Natural killer cell (primary cell): ENCODE measurements at places on chromosomes 7 and 10. TPM values are rescaled to one million over a fixed set of nuclear protein-coding genes. Genes with fewer than 3 reads are reported as not detected.

- H3K27ac ChIP-seq, result no peak overlapping the region
- no peak for DNase-seq
- no peaks in the 10 kb centered on the region for H3K4me1 ChIP-seq
- no peak overlapping the region for H3K4me3 ChIP-seq
- peaks cover 7% of the 10 kb centered on the region for H3K27me3 ChIP-seq
- H3K36me3 ChIP-seq, result no peaks in the 10 kb centered on the region
Observed at GRCh38 chr7:93212881-93213280, 13.4 kb downstream of the HEPACAM2 start.

DNA sequence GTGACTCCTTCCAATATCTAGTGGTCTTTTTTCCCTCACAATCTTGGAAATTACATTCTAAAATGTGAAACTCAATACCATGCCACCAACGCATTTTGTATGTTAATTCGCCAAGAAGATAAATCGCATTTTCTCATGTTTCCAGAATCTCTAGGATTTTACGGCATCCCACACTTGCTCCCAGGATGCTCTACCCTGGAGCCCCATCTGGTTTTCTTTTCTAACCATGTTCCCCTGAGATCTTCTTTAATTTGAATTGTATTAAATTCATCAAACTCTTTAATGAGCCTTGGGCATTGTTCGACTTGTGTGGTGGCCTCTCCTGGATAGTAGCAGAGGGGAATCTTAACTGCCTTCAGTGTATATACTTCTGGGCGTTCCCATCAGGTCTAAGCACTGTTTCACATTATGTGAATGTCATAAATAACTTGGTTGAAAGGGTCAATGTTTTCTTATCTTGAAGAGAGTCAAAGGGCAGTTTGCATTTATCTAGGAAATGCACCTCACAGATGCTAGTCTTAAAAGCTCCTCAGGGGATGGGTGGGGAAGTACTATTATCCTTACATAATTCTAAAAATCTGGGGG is 169.1 kb upstream of the MEOX2 start:
- H3K27me3 ChIP-seq, result no peaks in the 10 kb centered on the region
- H3K27ac ChIP-seq, result no peak overlapping the region
- H3K4me1 ChIP-seq, result no peaks in the 10 kb centered on the region
- no peak overlapping the region for H3K4me3 ChIP-seq

- no peaks in the 10 kb centered on the region for H3K36me3 ChIP-seq
- no peaks in the 10 kb centered on the region for H3K4me1 ChIP-seq
- no peak overlapping the region for H3K27ac ChIP-seq
Observed at GRCh38 chr7:22267930-22268615, 88.9 kb downstream of the RAPGEF5 start.

Gene LGI1
- total RNA-seq, result not detected

Gene HPSE2
- not detected for total RNA-seq

GRCh38 chr10:113947184-113948041 is 93.0 kb downstream of the NHLRC2 start:
- H3K4me3 ChIP-seq, result no peak overlapping the region
- H3K4me1 ChIP-seq, result peaks cover 2% of the 10 kb centered on the region
- DNase-seq, result no peak
- H3K27ac ChIP-seq, result no peak overlapping the region
- H3K27me3 ChIP-seq, result no peaks in the 10 kb centered on the region

Gene PITX3
- not detected for total RNA-seq

DNA sequence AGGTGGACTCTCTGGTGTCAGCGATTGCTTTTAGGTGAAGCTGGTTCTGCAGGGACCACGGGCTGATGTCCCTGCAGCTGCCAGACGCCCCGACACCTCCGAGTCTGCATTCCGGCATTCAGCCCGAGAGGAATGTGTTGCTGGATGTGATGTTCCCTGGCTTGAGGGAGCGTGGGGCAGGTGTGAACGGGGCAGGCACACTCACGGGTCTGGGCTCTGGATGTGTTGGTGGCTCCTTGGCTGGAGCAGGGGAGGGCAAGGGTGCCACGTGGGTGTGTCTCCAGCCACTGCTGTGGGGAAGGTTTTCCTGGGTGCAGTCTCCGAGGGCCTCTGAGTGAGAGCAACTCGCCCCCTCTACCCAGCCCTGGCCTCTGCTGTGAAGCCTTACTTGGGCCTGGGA is 140.5 kb downstream of the CAMK1D start:
- H3K36me3 ChIP-seq, result no peaks in the 10 kb centered on the region
- no peak for DNase-seq
- H3K4me1 ChIP-seq, result peaks cover 4% of the 10 kb centered on the region
- H3K27me3 ChIP-seq, result no peaks in the 10 kb centered on the region

- H3K4me3 ChIP-seq, result no peak overlapping the region
- H3K4me1 ChIP-seq, result no peaks in the 10 kb centered on the region
- H3K27ac ChIP-seq, result no peak overlapping the region
Observed at GRCh38 chr7:88089561-88089960, 130.3 kb downstream of the SRI start.

DNA sequence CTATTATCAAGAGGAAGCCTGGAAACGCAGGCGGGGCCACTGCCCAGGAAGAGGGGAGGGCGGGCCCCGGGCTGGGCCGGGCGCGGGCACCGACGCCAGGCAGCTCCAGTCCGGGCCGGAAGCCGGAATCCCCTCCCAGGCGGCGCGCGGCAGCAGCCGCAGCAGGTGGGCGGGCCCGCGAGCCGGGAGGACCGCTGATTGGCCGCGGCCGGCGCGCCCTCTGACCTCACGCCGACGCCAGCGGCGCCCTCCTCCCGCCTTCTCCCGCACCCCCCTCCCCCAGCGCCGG is 438 bp downstream of the BCL7B start:
- peak overlapping the region; percentile 99 for H3K27ac ChIP-seq
- H3K27me3 ChIP-seq, result no peaks in the 10 kb centered on the region
- H3K36me3 ChIP-seq, result peaks cover 2% of the 10 kb centered on the region

DNA sequence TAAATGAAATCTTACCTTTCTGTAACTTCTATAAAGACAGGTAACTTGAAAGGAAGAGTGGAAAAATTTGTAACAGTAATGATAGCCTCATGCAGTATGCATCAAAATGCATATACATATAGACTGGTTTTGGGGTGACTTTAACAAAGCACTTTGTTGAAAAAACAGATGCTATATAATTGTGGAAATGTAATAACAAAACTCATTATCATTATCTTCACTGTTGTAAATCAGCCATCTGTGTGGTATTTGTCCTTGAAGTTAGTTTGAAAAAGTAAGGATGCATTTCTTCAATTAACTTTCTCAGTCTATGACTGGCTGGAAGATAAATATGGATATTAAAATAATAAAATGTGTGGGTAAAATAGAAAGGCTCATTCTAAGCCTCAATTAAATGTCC is 6.1 kb upstream of the DGKB start:
- H3K27ac ChIP-seq, result no peak overlapping the region
- no peaks in the 10 kb centered on the region for H3K36me3 ChIP-seq
- DNase-seq, result no peak
- H3K27me3 ChIP-seq, result no peaks in the 10 kb centered on the region
- no peaks in the 10 kb centered on the region for H3K4me1 ChIP-seq

DNA sequence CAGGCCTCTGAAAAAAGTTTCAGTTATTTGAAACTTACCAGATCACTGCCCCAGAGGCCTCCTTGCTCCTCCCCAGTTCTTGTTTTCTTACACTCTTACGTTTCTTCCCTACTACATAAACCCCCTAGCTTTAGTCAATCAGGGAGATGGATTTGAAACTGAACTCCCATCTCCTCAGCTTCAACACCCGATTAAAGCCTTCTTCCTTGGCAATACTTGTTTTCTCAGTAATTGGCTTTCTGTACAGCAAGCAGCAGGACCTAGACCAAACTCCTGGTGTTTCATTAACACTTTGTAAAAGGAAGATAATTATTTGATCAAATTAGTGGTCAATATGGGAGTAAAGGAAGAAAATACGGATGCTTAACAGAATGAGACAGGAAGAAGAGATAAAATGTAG is 870.4 kb downstream of the PCDH15 start:
- no peaks in the 10 kb centered on the region for H3K36me3 ChIP-seq
- H3K27ac ChIP-seq, result no peak overlapping the region
- H3K4me1 ChIP-seq, result no peaks in the 10 kb centered on the region

- H3K27me3 ChIP-seq, result no peaks in the 10 kb centered on the region
- no peaks in the 10 kb centered on the region for H3K36me3 ChIP-seq
- no peak overlapping the region for H3K27ac ChIP-seq
- no peak for DNase-seq
- no peak overlapping the region for H3K4me3 ChIP-seq
- H3K4me1 ChIP-seq, result no peaks in the 10 kb centered on the region
Observed at GRCh38 chr10:43866712-43867111, 218.0 kb upstream of the ZNF32 start.

- no peak for DNase-seq
- H3K36me3 ChIP-seq, result no peaks in the 10 kb centered on the region
- H3K4me1 ChIP-seq, result no peaks in the 10 kb centered on the region
- H3K27me3 ChIP-seq, result no peaks in the 10 kb centered on the region
Observed at GRCh38 chr10:84848967-84849366, 520.6 kb downstream of the CCSER2 start.

- no peak overlapping the region for H3K4me3 ChIP-seq
- H3K4me1 ChIP-seq, result no peaks in the 10 kb centered on the region
- H3K27me3 ChIP-seq, result no peaks in the 10 kb centered on the region
- H3K36me3 ChIP-seq, result no peaks in the 10 kb centered on the region
- no peak for DNase-seq
Observed at GRCh38 chr7:41378156-41378555, 324.7 kb downstream of the INHBA start.

Gene CUBN
- total RNA-seq, result 5.6 TPM

GRCh38 chr7:152093717-152094116 is 68.2 kb downstream of the GALNT11 start:
- no peaks in the 10 kb centered on the region for H3K27me3 ChIP-seq
- H3K4me1 ChIP-seq, result no peaks in the 10 kb centered on the region
- no peak for DNase-seq
- H3K27ac ChIP-seq, result no peak overlapping the region

- no peak overlapping the region for H3K4me3 ChIP-seq
- no peak for DNase-seq
- H3K36me3 ChIP-seq, result no peaks in the 10 kb centered on the region
- H3K27me3 ChIP-seq, result no peaks in the 10 kb centered on the region
- no peaks in the 10 kb centered on the region for H3K4me1 ChIP-seq
- H3K27ac ChIP-seq, result no peak overlapping the region
Observed at GRCh38 chr10:81215498-81215897, 659.5 kb upstream of the NRG3 start.

DNA sequence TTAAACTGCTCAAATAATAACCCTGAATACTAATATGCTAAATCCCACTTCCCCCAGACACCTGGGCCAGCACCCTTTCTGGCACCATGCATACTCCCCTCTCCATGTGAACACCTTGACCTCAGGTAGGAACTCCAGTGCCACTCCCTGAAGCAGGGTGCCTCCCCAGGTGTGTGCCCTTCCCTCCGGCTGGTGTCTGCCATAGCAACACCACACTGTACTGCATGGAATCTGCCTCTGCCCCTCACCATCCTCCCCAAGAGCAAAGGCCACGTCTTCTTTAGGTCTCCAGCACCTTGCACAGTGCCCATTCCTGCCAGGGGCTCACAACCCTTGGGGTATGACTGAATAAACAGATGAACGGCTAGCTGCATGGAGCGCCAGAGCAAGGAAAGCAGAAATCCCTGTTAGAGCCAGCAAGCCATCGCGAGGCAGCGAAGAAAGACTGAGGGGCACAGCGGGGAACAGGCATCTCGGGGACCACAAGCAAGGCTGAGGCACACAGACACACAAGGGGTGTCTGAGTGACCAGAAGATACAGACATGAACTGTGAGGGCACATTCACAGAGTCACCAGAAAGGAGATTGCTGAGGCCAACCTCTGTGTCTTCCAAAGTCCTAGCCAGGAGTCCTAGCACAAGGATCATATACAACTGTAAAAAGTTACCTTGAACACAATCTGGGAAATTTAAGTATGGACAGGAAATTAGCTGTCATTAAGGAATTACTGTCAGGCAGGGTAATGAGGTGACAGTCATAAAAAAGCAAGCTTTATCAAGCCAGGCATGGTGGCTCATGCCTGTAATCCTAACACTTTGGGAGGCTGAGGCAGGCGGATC is 25.7 kb downstream of the COBL start:
- H3K27ac ChIP-seq, result no peak overlapping the region
- no peaks in the 10 kb centered on the region for H3K4me1 ChIP-seq
- no peak overlapping the region for H3K4me3 ChIP-seq
- no peaks in the 10 kb centered on the region for H3K27me3 ChIP-seq
- no peaks in the 10 kb centered on the region for H3K36me3 ChIP-seq

Gene LOXL4
- not detected for total RNA-seq

Gene ARHGAP12
- 35.1 TPM for total RNA-seq

- peaks cover 18% of the 10 kb centered on the region for H3K27me3 ChIP-seq
- no peaks in the 10 kb centered on the region for H3K36me3 ChIP-seq
- no peak overlapping the region for H3K27ac ChIP-seq
- DNase-seq, result no peak
Observed at GRCh38 chr10:114402233-114402632, 2.1 kb downstream of the AFAP1L2 start.

Gene PNLIPRP1
- not detected for total RNA-seq

Gene DRGX
- total RNA-seq, result not detected

GRCh38 chr7:34130558-34131295 is 225.4 kb downstream of the BMPER start:
- H3K27me3 ChIP-seq, result no peaks in the 10 kb centered on the region
- H3K4me1 ChIP-seq, result no peaks in the 10 kb centered on the region
- DNase-seq, result no peak
- no peak overlapping the region for H3K27ac ChIP-seq
- no peaks in the 10 kb centered on the region for H3K36me3 ChIP-seq

DNA sequence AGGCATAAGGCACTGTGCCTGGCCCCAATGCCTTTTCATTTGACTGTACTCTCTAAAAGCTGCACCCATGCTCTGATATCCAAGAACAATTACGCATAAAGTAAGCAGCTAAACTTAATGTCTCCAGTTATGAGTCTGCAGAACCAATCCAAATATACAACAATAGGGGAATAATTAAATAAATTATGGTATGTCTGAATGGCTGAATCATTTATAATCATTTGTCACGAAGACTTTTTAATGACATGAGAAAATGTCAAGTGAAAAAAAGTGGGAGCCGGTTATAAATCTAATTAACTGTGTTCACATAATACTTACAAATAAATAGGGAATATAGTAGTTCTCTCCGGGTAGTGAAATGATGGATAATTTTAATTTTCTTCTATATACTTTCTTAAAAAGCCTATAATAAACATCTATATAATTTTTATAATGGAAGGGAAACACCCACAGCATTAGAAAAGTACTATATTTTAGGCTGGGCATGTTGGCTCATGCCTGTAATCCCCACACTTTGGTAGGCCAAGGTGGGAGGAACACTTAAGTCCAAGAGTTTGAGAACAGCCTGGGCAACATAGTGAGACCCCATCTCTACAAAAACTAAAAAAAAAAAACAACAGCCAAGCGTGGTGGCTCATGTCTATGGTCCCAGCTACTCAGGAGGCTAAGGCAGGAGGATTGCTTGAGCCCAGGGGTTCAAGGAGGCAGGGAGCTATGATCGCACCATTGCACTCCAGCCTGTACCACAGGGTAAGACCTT is 14.2 kb downstream of the SLC37A3 start:
- DNase-seq, result no peak
- H3K4me1 ChIP-seq, result no peaks in the 10 kb centered on the region
- H3K36me3 ChIP-seq, result peaks cover 5% of the 10 kb centered on the region
- no peak overlapping the region for H3K4me3 ChIP-seq

GRCh38 chr10:89522463-89522862 is 12.9 kb downstream of the SLC16A12 start:
- no peak overlapping the region for H3K27ac ChIP-seq
- no peaks in the 10 kb centered on the region for H3K36me3 ChIP-seq
- no peaks in the 10 kb centered on the region for H3K4me1 ChIP-seq
- no peak for DNase-seq
- H3K27me3 ChIP-seq, result no peaks in the 10 kb centered on the region
- H3K4me3 ChIP-seq, result no peak overlapping the region
